ENCODE measurements at places on chromosomes 3 and 15.

- DNase-seq, result no peak
Observed at GRCh38 chr3:114442246-114442645, 148.4 kb downstream of the TIGIT start.

GRCh38 chr3:133943031-133943535 is 47.4 kb upstream of the RAB6B start:
- DNase-seq, result no peak

DNA sequence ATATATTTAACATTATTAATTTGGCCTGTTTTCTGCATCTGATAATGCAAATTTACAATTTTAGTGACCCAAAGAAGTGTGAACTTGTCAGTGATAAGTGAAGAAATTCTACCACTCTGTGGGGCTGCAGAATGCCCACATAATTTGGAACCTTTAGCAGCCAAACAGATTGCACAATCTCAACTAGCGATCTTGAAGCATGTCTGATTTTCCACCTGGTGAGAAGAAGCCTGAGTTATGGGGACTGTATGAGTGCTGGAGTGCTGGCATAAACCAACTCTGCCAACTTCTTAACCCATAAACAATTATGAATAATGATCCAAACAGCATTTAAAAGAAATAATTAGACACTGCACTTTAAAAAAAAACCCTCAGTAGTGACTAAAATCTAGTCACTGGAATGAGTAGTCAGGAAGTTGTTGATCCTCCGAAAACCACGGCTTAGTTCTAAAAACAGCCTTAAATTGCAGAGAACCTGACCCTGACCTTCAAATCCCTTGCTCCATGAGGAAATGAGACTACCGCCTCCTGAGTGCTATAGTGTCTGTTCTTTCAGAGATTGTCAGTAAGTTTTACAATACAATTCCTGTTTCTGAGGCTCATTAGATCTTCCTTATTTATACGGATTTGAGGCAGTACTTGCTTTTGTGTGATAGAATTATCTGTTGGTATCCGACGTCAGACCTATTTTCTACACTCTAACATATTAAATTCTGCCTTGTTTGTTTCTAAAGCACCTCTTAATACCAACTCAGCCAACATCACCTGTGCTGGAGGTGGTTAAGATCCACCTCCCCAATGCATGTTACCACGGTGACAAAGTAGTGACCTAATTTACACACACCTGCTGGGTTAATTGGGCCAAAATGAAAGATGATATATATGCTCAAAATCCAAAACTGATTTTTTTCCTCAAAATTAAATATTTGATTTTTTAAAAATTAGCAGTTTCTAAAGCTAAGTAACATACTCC is 267.7 kb downstream of the ZBTB20 start:
- DNase-seq, result peak; percentile 93

DNA sequence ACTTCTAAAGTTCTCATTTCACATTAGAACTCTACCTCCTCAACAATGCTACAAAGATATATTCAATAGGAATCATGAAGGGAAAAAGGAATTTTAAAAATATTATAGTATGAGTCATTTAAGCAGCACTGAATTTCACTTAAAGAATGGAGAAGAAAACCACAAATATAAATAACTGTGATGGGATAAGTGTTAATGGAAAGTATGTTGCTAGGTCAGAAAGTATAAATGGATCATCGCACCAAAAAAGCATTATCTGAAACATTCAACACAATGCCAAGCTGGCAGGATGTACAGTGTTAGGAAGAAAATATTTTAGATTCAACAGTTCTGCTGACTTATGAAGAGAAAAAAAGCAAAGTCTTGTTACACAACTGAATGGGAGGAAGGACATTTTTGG is 101.4 kb downstream of the TFG start:
- no peak for DNase-seq

DNA sequence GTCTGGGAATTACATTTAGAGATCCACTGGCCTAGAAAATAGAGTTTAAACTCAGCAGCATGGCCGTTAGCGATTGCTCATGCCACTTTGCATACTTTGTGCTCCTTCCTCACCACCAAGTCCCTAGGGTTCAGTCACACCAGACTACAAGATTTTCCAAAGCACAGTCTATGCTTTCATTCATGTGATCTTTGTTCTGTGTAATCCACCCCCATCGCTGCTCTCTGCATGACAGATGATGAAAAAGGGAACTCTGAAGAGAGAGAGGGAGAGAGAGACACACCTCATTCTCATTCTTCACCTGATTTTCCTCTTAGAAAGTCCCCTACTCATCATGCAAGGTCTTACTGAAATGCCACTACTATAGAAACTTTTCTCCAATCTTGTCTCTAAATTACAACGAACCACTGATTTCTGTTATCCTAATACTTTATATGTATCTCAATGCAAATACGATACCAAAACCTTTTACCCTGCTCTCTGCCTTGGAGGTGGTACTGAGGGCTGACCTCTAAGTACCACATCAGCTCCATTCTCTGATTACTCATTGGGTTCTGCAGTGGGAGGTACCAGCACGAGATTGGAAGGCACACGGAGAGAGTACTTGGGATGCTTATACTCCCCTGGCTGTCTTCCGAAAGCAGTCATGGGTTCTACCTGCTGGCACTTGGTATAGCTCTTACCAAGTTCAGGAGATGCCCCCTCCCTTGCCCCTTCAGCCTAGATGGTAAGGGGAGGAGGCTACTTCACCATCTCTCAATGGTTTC is 1.1 kb upstream of the PARP15 start:
- DNase-seq, result no peak

GRCh38 chr15:52529341-52529924 is 753 bp upstream of the MYO5A start:
- no peak for DNase-seq
